GM18507 (cell line): ENCODE measurements at places on chromosomes 12 and 14.

GRCh38 chr14:65075628-65076325, 26.5 kb downstream of the MAX start:
- no peak for DNase-seq

DNA sequence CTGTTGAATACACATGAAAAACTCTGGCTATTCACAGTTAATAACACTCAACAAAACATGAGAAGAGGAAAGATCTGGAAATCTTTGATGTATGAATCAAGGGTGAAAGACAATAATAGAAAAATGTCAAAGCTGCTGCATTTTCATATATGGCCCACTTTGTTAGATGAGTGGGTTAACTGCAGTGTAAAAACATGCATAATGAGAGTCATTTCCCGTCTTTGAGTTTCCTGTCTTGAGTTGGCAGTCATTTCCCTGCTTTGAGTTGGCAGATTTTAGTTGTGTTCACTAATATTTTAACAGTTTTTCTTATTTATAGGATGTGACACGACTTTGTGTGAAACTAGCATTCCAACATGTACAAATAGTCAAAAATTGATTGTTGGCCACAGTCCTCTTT, 87.9 kb upstream of the PTPRQ start:
- DNase-seq, result no peak

DNA sequence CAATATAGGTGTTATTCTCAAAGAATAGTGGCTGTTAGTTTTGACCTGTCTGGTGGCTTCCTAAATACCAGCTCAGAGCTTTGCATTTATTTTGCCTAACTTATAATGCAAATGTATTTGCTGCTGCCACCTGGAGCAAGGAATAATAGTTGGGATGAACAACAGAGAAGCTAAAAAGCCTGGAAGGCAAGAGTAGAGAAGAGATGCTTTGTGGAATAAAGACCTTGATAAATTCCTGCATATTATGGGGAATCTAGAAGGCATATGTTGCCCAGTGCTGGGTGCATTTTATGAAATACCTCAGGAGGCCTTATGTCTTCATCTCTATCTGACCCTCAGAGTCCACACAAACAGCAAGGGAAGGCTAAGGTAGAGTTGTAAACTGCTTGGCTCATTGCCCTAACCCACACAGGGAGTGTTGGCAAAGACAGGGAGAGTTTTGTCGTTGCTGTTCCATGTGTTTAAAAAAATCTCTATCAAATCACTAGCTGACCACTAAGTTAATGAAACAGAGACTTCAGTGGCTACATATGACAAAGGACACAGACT, 53.7 kb upstream of the SCAF11 start:
- DNase-seq, result no peak

- DNase-seq, result no peak
Observed at GRCh38 chr14:56131004-56131864, 13.0 kb downstream of the PELI2 start.

DNA sequence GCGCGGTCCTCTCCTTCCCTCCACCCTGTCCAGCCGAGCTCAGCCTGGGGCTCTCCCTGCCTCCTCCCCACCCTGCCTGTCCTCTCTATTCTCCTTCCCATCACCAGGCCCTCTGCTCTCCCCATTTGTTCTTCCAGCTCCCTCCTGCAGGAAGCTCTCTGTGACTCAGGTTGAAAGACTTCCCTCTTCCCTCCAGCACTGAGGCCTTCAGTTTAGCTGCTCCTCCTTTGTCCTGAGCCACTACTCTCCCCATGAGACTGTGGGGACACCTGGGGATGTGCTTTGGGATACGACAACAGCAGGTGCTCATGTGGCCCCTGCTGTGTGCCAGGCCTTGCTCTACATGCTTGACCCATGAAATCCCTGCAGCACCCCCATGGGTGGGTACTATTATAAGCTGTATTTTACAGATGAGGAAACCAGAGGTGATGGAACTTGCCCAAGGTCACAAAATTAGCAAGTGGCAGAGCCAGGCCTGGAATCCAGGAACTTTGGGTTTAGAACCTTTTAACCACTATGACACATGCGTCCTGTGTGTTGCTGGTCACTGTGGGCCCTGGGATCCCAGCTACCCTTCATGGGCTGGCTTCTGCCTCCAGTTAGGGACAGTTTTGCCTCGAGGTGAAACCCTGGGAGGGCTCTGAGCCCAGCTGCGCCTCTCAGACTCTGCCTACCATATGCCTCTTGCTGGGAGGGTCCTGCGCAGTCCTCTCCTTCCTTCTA, 5.5 kb downstream of the KRT80 start:
- no peak for DNase-seq

GRCh38 chr12:121806546-121807423, 3.0 kb downstream of the SETD1B start:
- DNase-seq, result no peak

- DNase-seq, result no peak
Observed at GRCh38 chr14:29648045-29648444, 279.6 kb downstream of the PRKD1 start.

DNA sequence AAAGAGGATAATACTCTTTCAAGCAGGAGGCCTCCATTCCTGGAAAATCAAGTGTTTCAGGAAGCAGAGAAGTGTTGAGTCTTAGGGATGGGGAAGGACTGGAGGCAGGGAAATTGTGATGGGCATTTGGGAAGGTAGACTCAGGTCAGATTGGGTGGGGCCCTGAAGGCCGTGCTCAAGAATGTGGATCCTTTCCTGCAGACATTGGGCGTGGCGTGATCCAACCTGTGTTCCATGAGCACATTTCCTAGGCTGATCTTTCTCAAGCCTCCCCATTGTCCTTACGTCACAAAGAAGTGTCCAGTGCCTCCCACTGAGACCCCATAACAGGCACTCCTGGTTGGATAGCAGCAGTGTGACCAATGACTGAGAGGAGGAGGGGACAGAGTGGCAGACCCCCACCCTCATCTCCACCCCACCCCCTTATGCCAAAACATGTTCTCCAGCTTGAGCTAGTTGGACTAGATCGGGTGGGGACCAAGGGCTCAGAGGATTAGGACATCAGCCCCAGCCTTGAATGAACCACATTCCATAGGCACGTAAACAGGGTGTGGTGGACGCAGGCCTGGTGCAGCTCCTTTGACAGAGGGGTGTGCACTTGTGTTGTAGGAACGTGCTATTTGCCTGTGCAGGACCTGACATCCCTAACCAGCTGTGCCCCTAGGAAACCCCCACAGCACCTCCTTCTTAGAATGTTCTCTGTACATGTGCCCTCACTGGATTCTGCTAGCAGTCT, 76.8 kb downstream of the TTC9 start:
- no peak for DNase-seq

GRCh38 chr14:102557434-102558226, 34.8 kb upstream of the RCOR1 start:
- DNase-seq, result no peak

- DNase-seq, result no peak
Observed at GRCh38 chr14:103408491-103409155, 23.4 kb downstream of the MARK3 start.

DNA sequence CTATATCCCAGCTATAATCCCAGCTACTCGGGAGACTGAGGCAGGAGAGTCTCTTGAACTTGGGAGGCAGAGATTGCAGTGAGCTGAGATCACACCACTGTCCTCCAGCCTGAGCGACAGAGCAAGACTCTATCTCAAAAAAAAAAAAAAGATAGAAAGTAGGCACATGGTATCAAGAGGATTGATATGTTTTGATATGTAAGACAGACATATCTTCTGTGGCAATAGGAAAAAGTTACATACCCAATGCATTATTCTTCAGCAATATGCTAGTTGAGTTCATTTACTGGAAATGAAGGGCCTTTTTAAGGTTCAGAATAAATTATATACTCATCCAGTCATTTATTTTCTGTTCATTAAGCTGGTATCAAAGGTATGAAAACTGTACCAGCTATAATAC, 393.4 kb downstream of the GLT1D1 start:
- DNase-seq, result no peak

GRCh38 chr12:57518920-57519795, 1.2 kb downstream of the DDIT3 start:
- DNase-seq, result no peak

DNA sequence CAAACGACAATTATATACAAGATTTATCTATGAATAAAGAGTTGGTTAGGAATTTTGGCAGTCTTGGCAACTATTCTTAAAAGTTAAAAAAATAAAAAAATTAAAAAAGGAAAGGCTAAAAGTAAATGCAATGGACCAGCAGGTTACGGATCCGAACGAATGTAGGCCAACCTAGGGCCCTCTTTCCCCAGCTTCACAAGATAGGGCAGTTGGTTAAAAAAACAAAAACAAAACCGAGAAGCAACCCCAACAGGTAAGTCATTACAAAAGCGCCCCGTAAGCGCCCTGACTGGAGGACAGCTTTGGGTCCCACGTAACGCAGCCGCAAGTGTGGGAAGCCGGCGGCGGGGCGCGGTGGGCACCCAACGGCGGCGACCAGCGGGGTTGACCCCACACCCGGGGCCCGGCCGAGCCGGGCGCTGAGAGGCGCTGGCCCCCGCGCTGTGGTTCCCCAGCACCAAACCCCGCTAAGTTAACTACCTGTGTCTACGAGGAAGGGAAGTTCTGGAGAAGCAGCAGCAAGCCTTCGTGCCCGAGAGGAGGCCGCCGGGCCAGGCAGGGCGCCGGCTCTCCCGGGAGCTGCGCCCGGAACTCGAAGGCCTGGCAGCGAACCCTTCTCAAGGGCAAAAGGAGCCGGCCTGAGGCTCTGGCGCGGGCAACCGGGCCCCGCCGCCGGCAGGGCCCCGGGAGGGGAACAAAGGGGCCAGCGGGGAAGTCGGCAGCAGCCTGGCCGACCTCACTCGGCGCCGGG, 882 bp downstream of the HECTD1 start:
- DNase-seq, result peak; percentile 9

DNA sequence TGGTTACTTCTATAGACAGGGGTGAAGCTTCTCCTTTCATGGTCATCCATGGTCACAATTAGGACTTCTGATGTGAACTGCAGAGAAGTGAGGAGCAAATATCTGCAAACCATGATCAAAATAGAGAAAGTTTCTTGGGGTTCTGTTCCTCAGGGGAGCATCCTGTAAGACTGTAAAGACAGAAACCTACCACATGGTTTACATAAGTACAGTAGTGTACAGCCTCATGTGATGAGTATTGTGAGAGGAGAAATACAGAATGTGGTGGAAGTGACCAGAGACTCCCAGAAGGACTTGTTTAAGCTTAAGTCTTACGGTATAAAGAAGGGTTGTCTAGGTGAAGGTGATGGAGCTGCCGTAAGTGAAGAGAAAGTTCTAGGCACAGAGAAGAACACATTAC, 484.7 kb downstream of the LRIG3 start:
- no peak for DNase-seq

DNA sequence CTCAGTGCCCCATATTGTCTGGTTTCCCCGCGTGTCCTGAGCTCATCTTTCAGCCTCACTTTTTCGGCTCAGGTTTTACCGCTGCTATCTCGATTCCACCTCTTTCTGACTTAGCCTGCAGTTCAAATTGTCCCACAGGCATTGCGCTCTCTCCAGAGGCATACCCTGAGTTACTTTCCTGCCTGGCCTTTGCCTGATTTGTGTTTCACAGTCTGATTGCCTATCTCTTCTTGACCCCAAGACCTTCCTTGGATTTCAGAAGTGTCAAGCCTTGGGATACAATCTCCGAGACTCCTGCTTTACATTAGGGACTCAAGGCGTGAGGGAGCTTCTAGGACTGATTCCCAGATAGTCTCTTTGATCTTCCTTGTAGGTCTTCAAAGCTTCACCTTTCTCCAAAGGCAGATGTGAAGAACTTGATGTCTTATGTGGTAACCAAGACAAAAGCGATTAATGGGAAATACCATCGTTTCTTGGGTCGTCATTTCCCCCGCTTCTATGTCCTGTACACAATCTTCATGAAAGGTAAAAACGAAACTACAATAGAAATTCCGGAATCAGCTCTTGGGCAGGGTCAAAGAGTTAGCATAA, 629 bp downstream of the LETMD1 start:
- no peak for DNase-seq

GRCh38 chr12:119829439-119829838, 47.7 kb downstream of the CIT start:
- DNase-seq, result no peak

GRCh38 chr12:96073346-96074330, 38.3 kb upstream of the LTA4H start:
- DNase-seq, result no peak

- DNase-seq, result no peak
Observed at GRCh38 chr14:102375119-102375518, 12.4 kb downstream of the TECPR2 start.

DNA sequence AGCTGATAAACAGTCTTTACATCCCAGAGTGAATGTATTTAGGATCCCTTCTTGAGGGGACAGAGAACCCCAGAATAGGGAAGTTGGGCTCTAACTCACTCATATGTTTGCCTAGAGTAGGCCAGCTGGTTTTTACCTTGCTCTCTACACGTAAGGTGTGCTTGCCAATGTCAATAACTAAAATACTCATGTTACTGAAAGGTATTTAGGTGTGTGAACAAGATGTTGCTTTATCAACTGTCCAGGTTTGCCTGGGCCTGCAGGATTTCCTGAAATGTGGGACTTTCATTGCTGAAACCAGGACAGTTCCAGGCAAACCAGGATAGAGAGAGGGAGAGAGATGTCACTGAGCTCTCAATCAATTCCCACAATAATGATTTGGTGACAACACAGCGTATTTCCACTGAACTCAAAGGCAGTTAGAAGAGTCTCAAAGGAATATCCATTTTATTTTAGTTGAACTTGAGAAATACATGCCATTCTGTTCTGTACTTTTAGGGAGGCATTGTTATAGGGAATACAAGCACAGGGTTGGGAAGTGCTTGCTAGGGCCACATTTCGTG, 171.7 kb downstream of the NRXN3 start:
- DNase-seq, result no peak

GRCh38 chr12:49296836-49297694, 2.1 kb downstream of the PRPH start:
- no peak for DNase-seq

GRCh38 chr12:117837737-117838050, 131.1 kb downstream of the KSR2 start:
- no peak for DNase-seq

DNA sequence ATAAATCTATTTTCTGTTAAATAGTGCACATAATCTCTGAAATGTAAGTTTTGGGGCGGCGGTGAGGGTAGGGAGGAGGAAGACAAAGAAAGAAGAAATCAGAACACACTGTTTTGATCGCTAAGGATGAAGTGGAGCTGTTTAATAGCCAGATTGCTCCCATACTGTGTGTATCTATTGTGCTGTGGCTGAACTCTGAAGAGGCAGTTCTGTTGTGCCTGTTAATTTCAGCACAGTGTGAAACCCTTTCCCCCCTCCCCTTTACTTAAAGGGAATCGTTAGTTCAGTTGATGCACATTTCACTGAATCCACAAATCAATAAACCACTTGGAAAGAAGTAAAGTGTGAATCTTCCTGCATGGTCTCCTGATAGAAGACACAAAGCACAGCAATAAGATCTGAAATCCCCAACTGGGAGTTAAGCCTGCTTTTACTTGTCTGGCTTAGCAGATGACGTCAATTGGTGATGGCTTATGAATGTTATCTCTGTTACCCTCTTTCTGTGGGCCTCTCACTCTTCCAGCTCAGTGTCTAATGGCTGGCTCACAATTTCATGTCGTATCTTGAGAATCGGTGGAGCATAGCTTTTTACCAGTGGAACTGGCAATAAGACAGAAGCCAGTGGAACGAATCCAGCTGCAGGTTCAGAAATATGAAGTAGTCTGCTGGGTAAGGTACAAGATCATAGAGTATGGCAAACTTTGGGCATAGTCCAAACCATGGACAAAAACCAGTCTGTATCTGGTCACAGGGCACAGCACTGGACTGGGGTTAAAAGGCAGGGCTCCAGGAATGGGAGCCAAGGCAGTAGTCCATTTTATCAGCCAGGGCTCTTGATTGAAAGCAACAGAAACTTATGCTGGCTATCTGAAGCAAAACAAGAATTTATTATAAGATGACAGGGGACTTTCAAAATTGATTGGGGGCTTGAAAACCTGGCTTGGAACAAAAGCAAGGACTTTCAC, 413.5 kb upstream of the SEL1L start:
- no peak for DNase-seq
